ENCODE measurements at places on chromosomes 6 and 20. TPM values are rescaled to one million over a fixed set of nuclear protein-coding genes. Genes with fewer than 3 reads are reported as not detected.

The SERINC3 gene
- 77.9 TPM for total RNA-seq

The BPI gene
- total RNA-seq: not detected

The DCBLD1 gene
- 30.5 TPM for total RNA-seq

The PSORS1C1 gene
- 3.7 TPM for total RNA-seq

The PRR18 gene
- 0.14 TPM for total RNA-seq

The LRRC73 gene
- total RNA-seq: 0.97 TPM

The NKAPL gene
- total RNA-seq: not detected

The GINS1 gene
- total RNA-seq: 32.8 TPM

The MLIP gene
- not detected for total RNA-seq

Measured in A549 treated with ZK216348 at 1 μM for 4 hours (cell line).